CD8-positive, alpha-beta memory T cell (primary cell): ENCODE measurements at places on chromosomes 5 and 9. TPM values are rescaled to one million over a fixed set of nuclear protein-coding genes. Genes with fewer than 3 reads are reported as not detected.

Gene ORM2
- total RNA-seq, result not detected

DNA sequence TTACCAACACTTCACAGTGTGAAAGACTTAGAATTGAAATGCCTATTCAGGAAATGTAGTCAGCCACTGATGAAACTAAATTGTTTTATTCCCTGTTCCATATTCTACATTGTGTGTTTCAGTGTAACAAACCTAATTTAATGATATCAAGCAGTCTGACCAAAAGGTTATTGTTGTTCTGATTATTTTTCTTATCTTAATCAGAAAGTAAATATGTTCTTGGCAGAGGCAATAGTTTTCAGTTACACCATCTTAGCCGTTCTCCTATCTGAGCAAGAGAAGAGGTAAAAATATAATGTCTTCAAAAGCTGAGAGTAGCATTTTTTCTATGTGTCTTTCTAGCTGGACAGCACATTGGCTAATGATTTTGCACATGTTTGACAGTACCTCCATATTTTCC lies 17.1 kb downstream of the CDC26 start:
- no peaks in the 10 kb centered on the region for H3K4me1 ChIP-seq
- no peak overlapping the region for H3K4me3 ChIP-seq
- no peak overlapping the region for H3K27ac ChIP-seq
- no peak for DNase-seq
- H3K36me3 ChIP-seq, result peaks cover 6% of the 10 kb centered on the region

DNA sequence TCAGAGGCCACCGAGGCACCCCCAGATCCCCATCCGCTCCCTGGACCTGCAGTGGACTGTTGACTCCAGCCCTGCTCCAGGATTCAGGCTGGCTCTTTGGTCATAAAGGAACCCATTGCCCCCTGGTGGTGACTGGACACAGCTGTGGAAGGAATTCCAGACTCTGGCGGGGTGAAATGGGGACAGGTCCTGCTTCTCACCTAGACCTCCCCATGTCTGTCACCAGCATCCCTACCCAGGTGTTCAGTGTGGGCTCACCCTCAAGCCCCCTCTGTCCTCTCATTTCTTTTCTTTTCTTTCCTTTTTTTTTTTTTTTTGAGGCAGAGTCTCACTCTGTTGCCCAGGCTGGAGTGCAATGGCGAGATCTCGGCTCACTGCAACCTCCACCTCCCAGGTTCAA lies 25.5 kb upstream of the STXBP1 start:
- peak; percentile 76 for DNase-seq
- no peaks in the 10 kb centered on the region for H3K36me3 ChIP-seq
- no peaks in the 10 kb centered on the region for H3K27me3 ChIP-seq
- H3K4me3 ChIP-seq, result no peak overlapping the region
- no peak overlapping the region for H3K27ac ChIP-seq
- no peaks in the 10 kb centered on the region for H3K4me1 ChIP-seq

DNA sequence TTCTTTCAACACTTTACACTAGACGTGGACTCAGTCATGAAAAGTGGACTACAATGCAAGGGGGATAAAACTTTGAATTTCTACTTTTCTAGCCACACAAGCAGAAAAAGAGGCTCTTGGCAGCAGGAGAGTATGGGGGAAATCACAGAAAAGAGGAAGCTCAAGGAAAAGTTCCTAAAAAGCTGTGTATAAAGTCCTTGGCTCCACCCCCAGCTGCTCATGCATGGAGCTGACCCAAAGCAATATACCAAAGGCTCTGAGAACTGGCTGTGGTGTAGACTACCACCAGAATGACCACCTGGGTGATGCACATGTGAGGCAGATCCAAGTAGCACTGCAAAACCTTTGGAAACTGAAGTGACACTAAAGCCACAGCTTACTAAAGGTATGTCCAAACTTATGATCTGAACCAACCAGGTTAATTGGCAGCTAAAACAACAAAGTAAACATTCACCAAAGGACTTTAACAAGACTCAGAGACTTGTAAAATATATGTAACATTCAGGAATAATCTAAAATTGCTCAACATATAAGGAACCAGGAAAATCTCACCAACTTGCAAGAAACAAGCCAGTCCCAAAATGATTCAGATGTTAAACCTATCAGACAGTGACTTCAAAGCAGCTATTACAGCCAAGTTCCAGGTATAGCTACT lies 55.5 kb upstream of the RASGRF2 start:
- no peaks in the 10 kb centered on the region for H3K4me1 ChIP-seq
- H3K27me3 ChIP-seq, result no peaks in the 10 kb centered on the region
- no peak overlapping the region for H3K4me3 ChIP-seq
- no peaks in the 10 kb centered on the region for H3K36me3 ChIP-seq

GRCh38 chr9:114107286-114108001 lies 8.4 kb upstream of the KIF12 start:
- DNase-seq, result no peak
- no peaks in the 10 kb centered on the region for H3K4me1 ChIP-seq
- no peak overlapping the region for H3K27ac ChIP-seq
- no peaks in the 10 kb centered on the region for H3K36me3 ChIP-seq

- H3K27ac ChIP-seq, result no peak overlapping the region
- H3K4me1 ChIP-seq, result no peaks in the 10 kb centered on the region
- DNase-seq, result no peak
- H3K4me3 ChIP-seq, result no peak overlapping the region
- no peaks in the 10 kb centered on the region for H3K27me3 ChIP-seq
Measured at GRCh38 chr9:127595611-127596010, 16.5 kb upstream of the STXBP1 start.

DNA sequence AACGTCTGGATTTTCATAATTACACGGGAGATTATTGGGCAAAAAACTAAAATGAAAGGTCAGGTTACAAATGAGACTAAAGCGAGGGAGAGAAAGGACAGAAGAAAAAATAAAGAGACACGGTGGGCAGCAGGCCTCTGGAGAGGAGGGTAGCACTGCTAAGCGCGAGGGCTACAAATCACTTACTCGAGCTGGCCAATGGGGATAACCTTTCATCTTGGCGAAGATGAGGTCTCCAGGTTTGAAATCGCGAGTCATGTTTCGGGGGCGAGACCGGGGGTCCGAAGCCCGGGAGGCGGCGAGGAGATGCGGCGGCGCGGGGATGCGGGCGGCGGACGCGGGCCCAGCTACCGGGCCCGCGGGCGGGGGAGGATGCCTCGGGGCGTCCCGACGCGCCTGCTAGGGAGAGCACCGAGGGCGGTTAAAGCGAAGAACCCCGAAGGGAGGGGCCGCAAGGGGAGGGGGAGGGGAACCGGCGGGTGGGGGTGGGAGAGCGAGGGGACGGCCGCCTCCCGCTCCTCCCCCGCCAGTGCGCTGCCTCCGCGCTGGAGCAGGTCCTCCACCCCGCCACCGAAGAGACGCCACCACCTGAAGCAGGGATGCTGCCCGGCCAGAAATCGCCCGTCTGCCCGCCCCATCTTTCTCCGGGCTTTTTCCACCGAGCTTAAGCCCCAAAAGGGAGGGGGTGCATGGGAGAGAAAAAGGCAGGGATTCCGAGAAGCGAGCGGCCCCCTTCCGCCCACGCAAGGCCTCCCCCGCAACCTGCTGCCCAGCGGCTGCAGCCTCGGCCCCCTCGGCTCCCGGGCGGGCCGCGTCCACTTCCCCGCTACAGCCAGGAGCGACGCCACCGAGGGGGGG lies 610 bp downstream of the PSIP1 start:
- peaks cover 55% of the 10 kb centered on the region for H3K4me1 ChIP-seq
- no peaks in the 10 kb centered on the region for H3K27me3 ChIP-seq

- peaks cover 18% of the 10 kb centered on the region for H3K36me3 ChIP-seq
- DNase-seq, result no peak
- H3K27me3 ChIP-seq, result no peaks in the 10 kb centered on the region
- H3K4me3 ChIP-seq, result no peak overlapping the region
Measured at GRCh38 chr5:36177154-36177553, 25.2 kb downstream of the SKP2 start.

DNA sequence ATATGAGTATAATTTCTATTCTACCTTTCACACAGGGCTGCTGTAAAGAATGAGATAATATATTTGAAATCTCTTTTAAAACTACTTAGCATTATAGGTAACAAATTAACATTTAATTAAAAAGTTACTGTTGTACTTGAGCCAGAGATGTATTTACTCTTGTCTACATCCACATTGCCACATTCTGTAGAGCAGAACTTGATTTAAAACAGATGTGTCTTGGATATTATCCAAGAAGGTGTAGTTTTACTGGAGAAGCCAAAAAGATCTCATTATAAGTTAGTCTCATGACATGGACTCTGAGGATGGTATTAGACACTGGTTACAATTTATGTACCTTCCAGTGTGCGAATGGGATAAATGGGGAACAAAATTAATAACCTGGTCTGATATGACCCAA lies 293.1 kb upstream of the CCNH start:
- H3K4me1 ChIP-seq, result no peaks in the 10 kb centered on the region
- H3K27me3 ChIP-seq, result no peaks in the 10 kb centered on the region
- no peaks in the 10 kb centered on the region for H3K36me3 ChIP-seq
- H3K4me3 ChIP-seq, result no peak overlapping the region
- DNase-seq, result no peak
- H3K27ac ChIP-seq, result no peak overlapping the region

DNA sequence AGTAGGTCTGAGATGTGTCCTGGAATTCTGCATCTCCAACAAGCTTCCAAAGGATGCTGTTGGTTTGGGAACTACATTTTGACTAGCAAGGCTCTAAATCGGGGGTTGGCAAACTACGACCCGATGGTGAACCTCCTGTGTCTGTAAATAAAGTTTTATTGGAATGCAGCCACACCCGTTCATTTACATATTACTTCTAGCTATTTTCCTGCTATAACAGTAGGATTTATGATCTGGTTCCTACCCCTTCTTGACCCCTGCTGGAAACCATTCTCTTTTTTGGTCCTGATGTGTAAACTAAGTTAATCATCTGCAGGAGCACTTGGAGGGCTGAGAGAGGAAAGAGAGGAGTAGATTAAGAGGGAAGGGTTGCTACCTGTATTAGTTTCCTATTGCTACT lies 454.5 kb downstream of the RASEF start:
- H3K36me3 ChIP-seq, result no peaks in the 10 kb centered on the region
- no peak overlapping the region for H3K4me3 ChIP-seq
- no peaks in the 10 kb centered on the region for H3K27me3 ChIP-seq
- no peak overlapping the region for H3K27ac ChIP-seq
- DNase-seq, result no peak

Gene CHSY3
- total RNA-seq, result not detected

DNA sequence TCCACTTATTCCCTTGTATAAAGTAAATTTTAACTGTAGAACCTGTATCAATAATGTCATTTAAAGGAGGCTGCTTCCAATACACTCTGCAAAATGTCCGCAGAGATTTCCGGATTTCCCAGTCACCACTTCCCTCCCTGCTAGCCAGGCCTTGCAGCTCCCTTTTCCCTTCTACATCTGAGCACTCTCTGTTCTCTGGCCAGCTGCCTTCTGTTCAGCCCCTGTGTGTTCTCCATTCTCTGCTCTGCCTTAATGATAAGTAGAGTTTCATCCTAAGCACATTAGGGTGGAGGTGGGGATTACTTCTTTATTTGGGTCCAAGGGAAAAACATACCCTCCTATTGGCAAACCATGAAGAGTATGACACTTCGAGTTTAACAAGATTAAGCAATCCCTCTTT lies 719.6 kb upstream of the WWC1 start:
- H3K27ac ChIP-seq, result no peak overlapping the region
- DNase-seq, result no peak
- no peaks in the 10 kb centered on the region for H3K36me3 ChIP-seq
- no peak overlapping the region for H3K4me3 ChIP-seq
- no peaks in the 10 kb centered on the region for H3K4me1 ChIP-seq

DNA sequence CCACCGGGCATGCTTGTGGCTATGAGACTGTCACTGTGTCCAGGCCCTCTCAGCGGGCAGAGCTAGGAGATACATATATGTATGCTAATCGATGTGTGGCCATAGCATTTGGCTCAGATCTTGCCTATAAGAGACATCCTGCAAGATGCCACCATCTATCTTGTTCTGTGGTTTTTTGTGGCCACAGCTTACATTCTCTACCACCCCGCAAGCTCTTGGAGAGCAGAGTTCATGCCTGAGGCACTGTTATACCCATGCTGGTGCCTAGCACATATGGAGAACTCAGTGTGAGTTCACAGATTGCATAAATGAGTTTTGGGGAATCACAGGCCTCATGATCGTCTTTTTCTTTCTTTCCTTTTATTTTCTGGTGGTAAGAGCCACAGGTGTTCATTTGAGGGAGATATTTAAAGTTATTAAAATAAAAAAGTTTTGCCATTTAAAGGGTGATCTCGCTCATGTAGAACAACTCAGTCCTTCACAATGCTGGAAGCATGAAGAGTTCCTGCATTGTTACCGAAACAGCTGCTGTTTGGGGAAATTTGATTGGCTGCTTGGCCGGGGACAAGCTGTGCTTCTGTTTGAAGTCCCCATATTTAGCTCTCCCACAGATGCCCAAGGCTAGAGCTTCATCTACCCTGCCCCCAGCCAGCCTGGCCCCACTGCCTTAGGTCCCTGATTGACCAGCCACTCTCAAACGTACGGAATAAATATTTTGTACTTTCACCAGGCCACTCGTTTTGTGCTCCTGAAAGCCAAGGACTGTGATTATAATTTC lies 169.2 kb upstream of the MAP1B start:
- H3K4me1 ChIP-seq, result no peaks in the 10 kb centered on the region
- H3K27ac ChIP-seq, result no peak overlapping the region
- H3K27me3 ChIP-seq, result no peaks in the 10 kb centered on the region
- H3K36me3 ChIP-seq, result no peaks in the 10 kb centered on the region

DNA sequence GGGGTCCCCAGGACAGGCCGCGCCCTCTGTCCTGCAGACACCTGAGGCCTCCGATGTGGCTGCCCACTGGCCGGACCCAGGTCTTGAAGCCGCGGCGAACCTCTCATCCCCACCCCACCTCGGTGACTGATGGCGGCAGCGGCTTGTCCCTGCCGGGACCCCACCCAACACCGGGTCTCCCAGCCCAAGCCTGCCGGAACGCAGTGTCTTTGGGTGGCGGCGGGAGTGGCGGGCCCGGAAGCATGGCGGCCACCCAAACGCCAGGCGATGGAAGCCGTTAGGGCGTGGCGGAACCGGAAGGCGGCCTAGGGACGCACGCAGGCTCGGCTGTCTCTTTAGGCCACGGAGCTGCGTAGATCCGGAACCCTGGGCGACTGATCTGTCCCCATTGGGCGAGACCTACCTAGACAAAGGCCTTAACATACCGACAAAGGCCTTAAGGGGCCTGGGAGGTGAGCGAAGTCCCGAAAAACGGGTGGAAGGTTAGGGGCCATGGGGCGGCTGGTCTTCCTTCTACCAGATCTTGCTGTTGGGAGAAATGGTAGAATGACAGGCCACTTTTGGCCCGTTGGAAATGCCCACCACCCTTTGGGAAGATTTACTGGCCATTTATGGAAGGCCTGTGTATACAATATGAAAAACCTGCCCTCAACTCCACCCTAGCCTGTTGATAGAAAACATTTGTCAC lies 94.6 kb upstream of the SMC2 start:
- DNase-seq, result no peak
- H3K36me3 ChIP-seq, result no peaks in the 10 kb centered on the region
- H3K4me1 ChIP-seq, result no peaks in the 10 kb centered on the region
- no peaks in the 10 kb centered on the region for H3K27me3 ChIP-seq
- no peak overlapping the region for H3K27ac ChIP-seq

Gene ZDHHC11
- total RNA-seq, result 4.5 TPM
